Stimulated activated CD4-positive, alpha-beta T cell treated with anti-CD3 and anti-CD28 coated beads, Interleukin-12 subunit alpha, Interleukin-12 subunit beta, amount 100 ng/mL, for 4 hours (primary cell): ENCODE measurements at places on chromosomes 7 and 10.

DNA sequence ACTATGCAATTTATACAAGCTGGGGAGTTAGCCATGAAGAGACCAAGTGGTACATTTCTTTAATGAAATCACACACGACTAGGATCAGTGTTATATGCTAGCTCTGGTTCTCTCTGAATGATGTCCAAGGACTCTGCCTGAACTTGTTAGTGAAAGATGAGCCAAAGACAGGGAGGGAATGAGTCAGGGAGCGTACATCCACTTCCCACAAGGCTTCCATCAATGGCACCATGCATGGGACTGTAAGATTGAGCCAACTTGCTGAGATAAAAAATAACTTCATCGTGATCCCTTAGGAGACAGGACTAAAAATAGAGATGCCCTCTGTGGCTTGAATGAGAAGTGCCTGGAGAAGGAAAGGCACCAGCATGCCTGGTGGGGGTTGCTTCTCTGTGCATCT, 629.7 kb downstream of the ACTR3B start:
- DNase-seq, result no peak

DNA sequence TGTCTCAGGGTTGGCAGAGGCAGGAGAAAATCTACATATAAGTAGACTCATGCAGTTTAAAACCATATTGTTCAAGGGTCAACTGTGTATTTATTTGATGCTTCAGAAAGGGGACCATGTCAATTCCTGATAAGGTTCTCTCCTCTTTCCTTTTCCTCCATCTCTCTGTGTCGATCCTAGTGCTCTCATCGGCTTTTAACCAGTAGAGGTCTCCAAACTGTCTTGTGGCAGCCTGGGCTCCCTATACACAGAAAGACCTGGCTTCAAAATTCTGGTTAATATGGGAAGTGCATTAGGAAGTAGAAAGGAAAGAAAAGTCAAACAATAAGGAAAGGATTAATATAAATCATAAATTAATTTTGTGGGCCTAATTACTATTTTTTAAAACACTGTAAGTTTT, 304.4 kb upstream of the C7orf33 start:
- no peak for DNase-seq

DNA sequence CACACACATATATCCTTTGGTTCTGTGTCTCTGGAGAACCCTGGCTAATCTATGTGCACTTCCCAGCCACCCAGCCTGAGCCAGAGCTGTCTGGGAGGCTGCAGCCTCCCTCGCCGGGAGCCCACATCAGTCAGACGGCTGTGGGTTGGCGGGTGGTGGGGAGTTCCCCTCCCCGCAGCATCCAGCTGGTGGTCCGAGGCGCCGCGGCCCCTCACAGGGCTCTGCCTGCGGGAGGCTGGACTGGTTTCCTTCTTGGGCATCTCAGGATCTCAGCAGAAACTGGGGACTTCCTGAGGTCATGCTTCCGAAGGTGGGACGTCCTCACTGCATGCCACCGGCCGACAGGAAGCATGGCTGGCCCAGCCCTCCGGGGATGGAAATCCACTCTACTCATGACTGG, 22.0 kb upstream of the PSMG3 start:
- no peak for DNase-seq

DNA sequence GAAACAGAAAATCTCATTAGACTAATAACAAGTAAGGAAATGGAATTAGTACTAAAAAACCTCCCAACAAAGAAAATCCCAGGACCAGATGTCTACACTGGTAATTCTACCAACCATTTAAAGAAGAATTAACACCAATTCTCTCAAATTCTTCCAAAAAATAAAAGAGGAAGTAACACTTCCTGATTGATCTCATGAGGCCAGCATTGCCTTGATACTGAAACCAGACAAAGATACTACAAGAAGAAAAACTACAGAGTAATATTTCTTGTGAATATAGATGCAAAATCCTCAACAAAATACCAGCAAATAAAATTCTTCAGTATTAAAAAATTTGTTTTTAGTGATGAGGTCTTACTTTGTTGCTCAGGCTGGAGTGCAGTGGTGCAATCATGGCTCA, 21.3 kb downstream of the GCK start:
- DNase-seq, result no peak

GRCh38 chr10:72134785-72135767, 46.7 kb upstream of the SPOCK2 start:
- no peak for DNase-seq

DNA sequence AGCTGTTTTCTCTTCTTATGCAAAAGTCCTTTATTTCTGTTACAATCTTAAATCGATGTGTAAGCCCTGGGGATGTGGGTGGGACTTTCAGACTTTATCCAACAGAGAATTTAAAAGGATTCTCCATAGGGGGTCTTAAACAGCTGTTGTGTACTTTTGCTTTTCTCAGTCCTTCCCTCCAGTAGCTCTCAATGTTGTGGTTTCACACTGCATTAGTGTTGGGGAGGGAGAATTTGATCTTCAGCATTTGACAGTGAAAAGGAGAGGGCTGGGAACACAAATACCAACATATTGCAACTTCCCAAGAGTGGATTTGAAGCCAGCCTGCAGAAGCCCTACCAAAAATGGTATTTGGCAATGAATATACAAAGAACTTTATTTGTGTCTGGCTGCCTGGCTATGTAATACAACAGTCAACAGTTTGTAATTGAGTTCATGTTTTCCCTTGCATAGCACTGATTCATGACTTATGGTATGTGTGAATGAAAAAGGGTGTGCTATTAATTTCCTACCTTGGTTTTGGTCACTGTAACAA, 80.1 kb upstream of the CAPZA2 start:
- DNase-seq, result no peak

DNA sequence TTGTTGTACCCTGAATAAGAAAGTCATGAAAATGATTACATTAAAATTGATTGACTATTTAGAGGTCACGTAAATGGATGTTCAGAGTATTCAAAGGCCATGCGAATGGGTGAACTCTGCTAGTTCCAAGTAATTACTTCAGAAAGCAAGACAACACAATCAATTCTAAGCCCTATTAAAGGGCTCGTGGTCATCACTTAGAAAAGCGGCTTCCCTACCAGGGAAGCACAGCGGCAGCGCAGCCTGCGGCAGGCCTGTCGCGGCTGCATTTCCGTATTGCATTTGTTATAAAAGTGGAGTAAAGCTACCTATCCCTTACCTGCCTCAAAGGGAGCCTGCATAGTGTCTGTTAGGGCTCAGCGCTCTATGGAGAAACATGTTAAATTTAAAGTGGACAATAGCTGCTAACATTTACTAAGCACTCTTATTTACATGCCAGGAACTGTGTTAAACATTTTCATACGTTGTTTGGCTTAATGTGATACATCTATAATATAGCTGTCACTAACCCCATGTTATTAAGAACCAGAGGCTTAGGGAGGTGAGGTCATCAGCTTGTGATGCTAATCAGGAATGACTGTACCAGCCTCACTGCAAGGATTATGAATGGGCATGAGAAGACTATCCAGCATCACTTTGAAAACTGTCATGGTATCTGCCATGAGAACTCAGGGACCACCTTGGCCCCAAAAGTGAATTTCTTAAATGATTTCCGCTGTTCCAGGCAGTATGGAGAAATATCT, 187.5 kb downstream of the CELF2 start:
- DNase-seq, result no peak

- no peak for DNase-seq
Observed at GRCh38 chr7:94431619-94432280, 37.1 kb downstream of the COL1A2 start.

- DNase-seq, result no peak
Observed at GRCh38 chr7:144731661-144732351, 104.0 kb downstream of the TPK1 start.

- DNase-seq, result no peak
Observed at GRCh38 chr7:36874041-36874440, 149.7 kb upstream of the AOAH start.

- DNase-seq, result no peak
Observed at GRCh38 chr10:117519286-117519685, 23.3 kb upstream of the EMX2 start.

- no peak for DNase-seq
Observed at GRCh38 chr7:45978731-45979211, 57.7 kb upstream of the IGFBP3 start.
